CD4-positive, alpha-beta T cell (primary cell): ENCODE measurements at places on chromosomes 6 and 20. TPM values are rescaled to one million over a fixed set of nuclear protein-coding genes. Genes with fewer than 3 reads are reported as not detected.

Gene ERVFRD-1
- total RNA-seq, result not detected

Gene PDE7B
- 0.34 TPM for total RNA-seq

Gene SFT2D1
- total RNA-seq, result 10.4 TPM

Gene KIAA1586
- 12.5 TPM for total RNA-seq

GRCh38 chr6:108711826-108712225, 136.4 kb upstream of the ARMC2 start:
- H3K4me3 ChIP-seq, result no peak overlapping the region
- no peaks in the 10 kb centered on the region for H3K27me3 ChIP-seq
- no peaks in the 10 kb centered on the region for H3K36me3 ChIP-seq
- no peak for DNase-seq
- peaks cover 21% of the 10 kb centered on the region for H3K4me1 ChIP-seq
- H3K27ac ChIP-seq, result no peak overlapping the region

DNA sequence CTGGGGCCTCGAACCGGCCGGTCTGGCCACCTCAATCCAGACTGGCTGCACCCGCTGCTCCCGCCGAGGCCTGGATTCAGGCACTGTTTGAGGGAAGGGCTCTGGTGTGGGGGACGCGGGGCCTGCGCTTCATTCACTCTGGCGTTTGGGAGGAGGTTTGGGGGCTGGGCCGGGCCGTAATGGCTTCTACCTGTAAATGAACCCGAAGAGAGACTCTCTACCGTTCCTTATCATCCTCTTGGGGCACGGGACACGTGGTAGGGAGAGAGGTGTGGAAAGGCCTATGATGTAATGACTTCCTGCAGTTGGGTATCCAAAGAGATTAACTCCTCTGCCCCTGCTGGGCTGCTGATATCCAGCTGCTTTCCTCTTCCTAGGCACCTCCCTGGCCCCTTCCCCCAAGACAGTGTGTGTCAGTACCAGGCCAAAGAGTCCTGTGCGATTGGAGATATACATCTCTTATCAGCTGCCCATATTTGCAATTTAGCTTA, 1.8 kb downstream of the FOXO3 start:
- peak overlapping the region; percentile 37 for H3K4me3 ChIP-seq
- H3K36me3 ChIP-seq, result peaks cover 18% of the 10 kb centered on the region

DNA sequence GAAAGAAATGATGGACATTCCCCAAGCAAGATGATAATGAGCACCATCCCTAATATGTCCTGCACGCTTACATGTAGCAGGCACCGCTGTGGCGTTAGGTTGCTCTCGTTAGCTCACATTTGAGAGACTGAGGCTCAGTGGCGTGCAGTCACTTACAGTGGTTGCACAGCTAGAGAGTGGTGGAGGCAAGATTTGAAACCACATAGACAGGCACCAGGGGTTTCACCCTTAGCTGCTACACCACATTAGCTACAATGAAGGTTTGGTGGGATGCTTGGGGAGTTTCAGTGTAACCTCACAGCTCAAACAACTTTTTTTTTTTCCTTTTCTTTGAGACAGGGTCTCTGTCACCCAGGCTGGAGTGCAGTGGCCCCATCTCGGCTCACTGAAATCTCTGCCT, 3.7 kb downstream of the COX4I2 start:
- no peak for DNase-seq
- peaks cover 7% of the 10 kb centered on the region for H3K4me1 ChIP-seq
- no peaks in the 10 kb centered on the region for H3K27me3 ChIP-seq
- no peak overlapping the region for H3K27ac ChIP-seq
- H3K4me3 ChIP-seq, result no peak overlapping the region
- no peaks in the 10 kb centered on the region for H3K36me3 ChIP-seq
